Epithelial cell of esophagus (primary cell): ENCODE measurements at places on chromosomes 3 and 15.

- DNase-seq: peak; percentile 8
Observed at GRCh38 chr3:134846911-134847317, 51.9 kb downstream of the EPHB1 start.

DNA sequence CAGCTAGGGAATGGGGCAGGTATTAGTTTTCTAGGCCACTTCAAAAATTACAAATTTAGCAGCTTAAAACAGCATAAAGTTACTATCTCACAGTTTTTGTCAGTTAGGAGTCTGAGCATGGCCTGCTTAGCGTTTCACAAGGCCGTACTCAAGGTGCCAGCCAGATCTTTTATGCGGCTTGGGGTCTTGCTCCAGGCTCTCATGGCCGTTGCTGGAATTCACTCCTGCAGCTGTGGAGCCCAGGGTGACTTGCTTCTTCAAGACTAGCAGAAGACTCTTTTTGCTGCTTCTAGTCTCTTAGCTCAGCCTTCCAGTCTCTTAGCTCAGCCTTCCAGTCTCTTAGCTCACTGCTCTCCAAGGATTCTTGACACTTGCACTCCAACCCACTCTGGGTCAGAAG, 242.1 kb upstream of the CTDSPL start:
- no peak for DNase-seq

- DNase-seq: no peak
Observed at GRCh38 chr3:8841472-8841871, 72.1 kb upstream of the OXTR start.

GRCh38 chr15:47362118-47362905, 355.0 kb upstream of the SEMA6D start:
- DNase-seq: no peak

DNA sequence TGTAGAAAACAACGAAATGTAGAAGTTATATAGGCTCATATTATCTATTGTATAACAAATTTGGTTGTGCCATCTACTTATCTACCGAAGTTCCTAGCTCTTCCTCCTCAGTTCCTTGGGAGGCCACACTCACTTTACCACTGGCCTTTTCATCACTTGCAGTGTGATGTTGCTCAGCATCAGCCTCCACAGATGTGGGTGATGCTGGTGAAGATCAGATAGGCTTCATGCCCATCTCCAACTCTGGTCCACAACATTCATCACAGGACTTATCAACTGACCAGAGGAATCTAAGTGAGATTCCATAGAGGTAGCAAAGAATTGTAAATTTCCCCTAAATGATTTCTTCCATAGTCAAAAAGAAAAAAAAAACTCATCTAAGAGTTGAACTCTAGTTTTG, 8.4 kb downstream of the CD200 start:
- no peak for DNase-seq

- DNase-seq: peak; percentile 6
Observed at GRCh38 chr3:161498259-161498921, 1.8 kb downstream of the OTOL1 start.

GRCh38 chr3:182142928-182143327, 431.2 kb downstream of the SOX2 start:
- DNase-seq: no peak

- DNase-seq: peak; percentile 62
Observed at GRCh38 chr3:123328851-123329635, 119.8 kb downstream of the ADCY5 start.

- peak; percentile 78 for DNase-seq
Observed at GRCh38 chr15:41934843-41935242, 37.5 kb downstream of the EHD4 start.

DNA sequence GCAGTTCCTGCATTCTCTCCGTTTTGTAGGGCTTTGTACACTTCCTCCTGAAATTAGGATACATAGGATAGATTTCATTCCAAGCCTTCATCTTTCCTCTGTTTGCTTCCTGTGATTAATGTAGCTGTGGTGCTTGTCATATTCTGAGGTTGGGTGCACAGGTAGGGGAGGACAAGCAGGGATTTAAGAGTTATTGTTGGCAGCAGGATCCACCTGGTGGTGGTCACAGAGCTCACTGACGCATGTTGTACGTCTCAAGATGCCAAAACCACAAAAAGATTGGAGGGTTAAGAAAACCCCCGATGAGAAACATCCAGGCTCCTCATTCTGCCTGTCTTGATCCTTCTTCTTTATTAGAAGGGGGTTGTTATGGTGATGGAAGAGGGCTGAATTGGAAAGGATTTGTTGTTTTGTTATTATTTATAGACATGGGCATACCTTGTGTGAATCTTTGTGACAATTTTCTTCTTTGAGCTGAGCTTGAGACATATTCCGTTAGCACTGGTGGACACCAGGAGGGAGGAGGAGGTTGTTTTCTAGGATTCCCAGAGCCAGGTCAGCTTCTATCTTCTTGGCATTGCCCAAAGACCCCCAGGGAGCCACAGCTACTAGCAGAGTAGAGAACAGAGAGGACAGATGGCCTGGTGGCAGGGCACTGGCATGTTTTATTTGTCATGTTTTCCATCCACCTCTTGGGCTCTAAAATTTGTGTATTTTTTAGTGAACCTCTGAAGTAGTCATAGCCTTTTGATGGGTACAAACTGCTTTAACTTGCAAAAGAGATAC, 57.7 kb upstream of the LARS2 start:
- peak; percentile 8 for DNase-seq

DNA sequence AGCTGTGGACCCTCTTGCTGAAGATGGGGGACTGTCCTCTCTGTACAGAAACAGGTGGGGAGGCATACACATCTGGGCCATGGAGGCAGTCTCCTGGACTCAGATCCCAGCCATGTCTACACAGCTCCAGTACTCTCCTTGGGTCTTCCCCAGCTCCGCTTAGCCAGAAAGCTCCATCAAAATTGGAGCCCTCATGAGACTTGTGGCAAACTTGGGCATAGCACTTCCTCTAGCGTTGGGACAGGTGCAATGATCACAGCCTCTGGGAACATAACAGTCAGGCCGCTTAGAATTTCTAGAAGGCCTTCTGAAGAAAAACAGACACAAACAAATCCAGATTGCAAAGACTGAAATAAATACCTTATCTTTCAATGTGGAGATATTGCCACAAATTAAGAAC, 634.3 kb upstream of the GOLIM4 start:
- no peak for DNase-seq
